Activated CD4-positive, CD25-positive, alpha-beta regulatory T cell treated with anti-CD3 and anti-CD28 coated beads, Interleukin-2, amount 50 U/mL, for 24 hours (primary cell): ENCODE measurements at places on chromosomes 6 and 20.

DNA sequence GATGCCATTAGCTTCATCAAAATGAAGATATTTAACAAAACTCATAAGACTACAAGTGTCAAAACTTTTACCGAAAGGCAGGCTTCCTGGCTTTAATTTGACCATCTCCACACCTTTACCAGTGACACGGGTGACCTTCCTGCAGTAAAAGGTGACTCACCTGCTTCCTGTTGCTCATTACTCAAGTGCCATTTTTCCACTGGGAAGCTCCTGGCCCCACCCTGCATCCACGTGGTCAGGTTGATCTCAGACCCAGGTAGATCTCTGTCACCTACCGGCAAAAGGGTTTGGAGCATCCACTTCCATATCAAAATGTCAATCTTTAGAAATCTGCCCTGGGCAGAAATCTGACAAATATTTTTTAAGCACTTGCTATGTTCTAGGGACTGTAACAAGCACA lies 31.9 kb upstream of the CDH4 start:
- no peak for ATAC-seq

GRCh38 chr6:154624038-154624599 lies 109.1 kb upstream of the SCAF8 start:
- no peak for ATAC-seq

GRCh38 chr6:63529498-63529897 lies 42.8 kb upstream of the LOC128125822 start:
- peak; percentile 69 for ATAC-seq

DNA sequence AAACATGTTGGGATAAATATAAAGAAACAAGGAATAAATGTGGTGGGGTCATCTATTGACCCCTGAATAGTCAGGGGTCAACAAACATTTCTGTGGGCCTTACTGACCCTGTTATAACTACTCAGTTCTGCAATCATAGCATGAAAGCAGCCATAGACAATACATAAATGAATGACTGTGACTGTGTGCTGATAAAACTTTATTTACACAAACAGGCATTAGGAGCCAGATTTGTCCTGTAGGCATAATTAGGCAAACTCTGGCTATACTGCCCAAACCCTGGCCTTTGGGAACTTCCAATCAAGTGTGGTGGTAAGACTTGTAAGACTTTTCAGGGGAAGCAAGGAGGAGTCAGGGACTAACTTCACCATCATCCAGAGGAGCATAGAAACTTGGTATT lies 222.7 kb downstream of the KHDC1L start:
- no peak for ATAC-seq

GRCh38 chr6:155078331-155078745 lies 83.2 kb downstream of the TIAM2 start:
- ATAC-seq: no peak

GRCh38 chr6:44386364-44386928 lies 1.1 kb upstream of the CDC5L start:
- no peak for ATAC-seq

DNA sequence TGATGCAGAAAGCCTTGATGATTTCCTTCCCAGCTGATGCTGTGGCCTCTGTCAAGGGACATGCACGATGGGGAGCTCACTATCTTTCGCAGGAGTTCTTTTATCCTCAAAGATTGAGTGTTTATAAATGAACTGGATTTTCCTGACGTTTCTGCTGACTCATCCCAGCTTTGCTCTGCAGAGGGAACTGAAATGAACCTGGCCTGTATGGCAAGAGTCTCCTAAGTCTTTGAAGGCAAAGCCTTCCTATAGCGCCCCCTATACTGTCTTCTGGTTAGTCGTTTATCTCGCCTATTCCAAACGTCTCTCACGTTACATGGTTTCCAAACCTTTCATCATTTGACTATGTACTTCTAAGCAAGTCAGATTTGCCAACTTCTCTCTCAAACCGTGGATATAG lies 565.3 kb downstream of the KIF16B start:
- no peak for ATAC-seq

GRCh38 chr20:45330476-45330875 lies 17.7 kb downstream of the SDC4 start:
- ATAC-seq: no peak

DNA sequence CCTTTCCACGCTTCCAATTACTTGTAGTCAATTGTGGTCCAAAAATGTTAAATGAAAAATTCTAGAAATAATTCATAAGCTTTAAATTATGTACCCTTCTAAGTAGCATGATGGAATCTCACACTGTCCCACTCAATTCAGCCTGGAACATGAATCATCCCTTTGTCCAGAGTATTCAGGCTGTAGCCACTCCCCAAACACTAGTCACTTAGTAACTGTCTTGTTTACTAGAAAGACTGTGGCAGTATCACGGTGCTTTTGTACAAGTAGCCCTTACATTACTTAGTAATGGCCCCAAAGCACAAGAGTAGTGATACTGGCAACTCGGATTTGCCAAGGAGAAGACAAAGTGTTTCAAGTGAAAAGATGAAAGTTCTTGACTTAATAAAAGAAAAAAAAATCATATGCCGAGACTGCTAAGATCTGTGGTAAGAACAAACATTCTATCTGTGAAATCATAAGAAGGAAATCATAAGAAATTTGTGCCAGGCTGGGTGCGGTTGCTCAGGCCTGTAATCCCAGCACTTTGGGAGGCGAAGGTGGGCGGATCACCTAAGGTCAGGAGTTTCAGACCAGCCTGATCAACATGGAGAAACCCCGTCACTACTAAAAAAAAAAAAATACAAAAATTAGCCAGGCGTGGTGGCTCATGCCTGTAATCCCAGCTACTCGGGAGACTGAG lies 168.5 kb upstream of the SIM1 start:
- no peak for ATAC-seq

GRCh38 chr20:12617076-12617475 lies 391.7 kb upstream of the SPTLC3 start:
- ATAC-seq: no peak

DNA sequence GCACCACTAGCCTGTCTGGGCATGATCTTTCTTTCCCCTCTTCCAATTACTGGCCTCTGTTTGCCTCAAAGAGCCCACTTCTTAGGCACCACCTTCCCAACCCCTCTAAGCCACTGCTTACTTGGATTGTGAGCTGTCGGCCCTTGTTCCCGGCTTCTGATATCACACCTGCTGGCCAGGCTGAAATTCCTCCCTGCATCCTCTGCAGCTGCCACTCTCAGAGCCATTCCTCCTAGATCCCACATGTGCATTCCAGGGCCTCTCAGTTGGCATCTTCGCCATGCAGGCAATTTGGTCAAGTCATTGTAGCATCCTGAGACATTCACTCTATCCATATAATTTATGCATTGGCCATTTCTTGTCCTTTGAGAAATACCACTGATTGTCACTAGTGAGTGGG lies 135.9 kb downstream of the OLIG3 start:
- ATAC-seq: no peak

DNA sequence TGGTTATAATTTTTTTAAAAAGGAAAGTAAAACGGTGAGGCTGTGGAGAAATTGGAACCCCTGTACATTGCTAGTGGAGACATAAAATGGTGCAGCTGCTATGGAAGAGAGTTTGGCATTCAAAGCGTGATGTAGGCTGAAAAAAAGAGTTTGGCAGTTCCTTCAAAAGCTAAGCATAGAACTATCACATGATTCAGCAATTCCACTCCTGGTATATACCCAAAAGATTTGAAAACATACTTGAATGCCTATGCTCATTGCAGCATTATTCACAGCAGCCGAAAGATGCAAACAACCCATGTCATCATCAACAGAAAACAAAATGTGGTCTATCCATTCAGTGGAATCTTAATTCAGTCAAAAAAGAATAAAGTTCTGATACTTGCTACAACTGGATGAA lies 4.5 kb upstream of the SGK2 start:
- no peak for ATAC-seq

DNA sequence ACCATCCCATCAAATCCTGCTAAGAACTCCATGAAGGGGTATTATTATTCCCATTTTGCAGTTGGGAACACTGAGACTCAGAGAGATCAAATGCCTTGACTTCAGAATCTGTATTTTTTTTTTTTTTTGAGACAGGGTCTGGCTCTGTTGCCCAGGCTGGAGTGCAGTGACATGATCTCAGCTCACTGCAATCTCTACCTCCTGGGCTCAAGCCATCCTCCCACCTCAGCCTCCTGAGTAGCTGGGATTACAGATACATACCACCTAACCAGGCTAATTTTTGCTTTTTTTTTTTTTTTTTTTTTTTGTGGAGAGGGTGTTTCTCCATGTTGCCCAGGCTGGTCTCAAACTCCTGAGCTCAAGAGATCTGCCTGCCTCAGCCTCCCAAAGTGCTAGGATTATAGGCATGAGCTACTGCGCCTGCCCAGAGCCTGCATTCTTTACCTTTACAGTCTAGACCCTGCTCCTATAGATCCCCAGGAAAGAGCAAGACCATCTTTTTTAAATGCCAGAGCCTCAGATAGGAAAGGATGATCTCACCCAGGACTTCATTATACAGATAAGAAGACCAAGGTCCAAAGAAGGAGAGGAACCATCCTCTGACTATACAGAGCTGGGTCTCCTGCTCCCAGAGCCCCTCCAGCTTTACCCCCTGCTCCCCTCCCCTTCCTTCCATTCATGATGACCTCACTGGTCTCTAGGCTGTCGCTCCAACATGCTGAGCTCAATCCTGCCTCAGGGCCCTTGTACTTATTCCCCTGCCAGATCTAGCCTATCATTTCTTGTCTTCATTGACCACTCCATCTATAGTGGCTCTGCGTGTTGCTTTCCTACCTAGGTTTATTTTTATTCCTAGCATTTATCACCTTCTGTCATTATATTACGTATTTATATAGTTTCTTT lies 138.6 kb downstream of the CEBPB start:
- no peak for ATAC-seq

DNA sequence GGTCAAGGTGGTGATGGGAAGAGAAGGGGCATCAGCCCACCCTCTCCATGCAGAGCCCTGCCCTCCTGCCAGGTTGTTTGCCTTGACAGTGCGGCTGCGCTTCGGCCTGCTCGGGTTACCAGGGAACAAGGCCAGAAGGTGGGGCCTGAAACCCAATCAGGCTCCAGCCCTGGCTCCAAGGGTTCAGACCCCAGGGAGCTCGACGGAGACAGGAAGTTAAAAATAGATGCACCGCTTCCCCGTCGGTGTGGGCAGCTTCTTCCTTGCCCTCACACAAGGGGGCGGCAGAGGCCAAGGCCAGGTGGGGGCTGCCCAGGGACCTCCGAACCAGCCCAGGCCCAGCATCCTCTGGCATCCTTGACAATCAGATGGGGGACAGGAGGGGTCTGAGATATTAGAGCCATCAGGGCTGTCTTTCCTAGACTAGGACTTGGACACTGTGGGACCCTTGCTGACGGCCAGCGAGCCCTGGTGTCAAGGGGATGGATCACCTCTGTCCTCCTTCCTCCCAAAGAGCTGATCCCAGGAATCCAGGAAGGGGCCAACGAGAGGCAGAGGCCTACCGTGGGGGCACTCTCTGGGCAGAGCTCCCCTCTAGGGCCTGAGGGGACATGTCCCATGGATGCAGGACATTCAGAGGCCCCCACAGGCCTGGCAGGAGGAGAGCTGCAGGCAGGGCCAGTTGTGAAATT lies 65.2 kb downstream of the RIPOR3 start:
- ATAC-seq: no peak

DNA sequence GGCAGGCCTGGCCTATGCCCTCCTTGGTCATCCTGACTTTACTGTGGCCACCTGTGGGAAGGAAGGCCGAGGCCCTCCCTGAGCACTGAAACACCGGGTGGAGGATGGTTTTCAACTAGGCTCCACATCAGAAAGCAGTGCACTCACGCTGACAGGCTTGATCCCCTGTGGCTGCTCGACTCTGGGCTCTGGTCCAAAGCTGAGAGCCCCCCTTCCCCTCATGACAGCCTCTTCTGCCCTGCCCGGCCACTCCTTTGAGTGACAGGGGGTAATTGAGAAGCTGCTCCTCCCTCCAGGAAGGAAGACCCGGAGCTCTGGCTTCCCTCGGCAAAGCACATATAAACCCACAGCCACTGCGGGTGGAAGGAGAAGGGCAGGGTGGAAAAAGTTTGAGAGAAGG lies 43.6 kb downstream of the MUC22 start:
- no peak for ATAC-seq

- no peak for ATAC-seq
Observed at GRCh38 chr6:107554918-107555317, 65.0 kb downstream of the SOBP start.

GRCh38 chr6:152636609-152637295 lies 410 bp downstream of the SYNE1 start:
- peak; percentile 37 for ATAC-seq

GRCh38 chr6:136921936-136922684 lies at the start of gene SLC35D3:
SLC35D3 (plus strand) TSS chr6:136922301; CDS start chr6:136922429, 128 bp downstream.
- peak; percentile 31 for ATAC-seq

GRCh38 chr6:40719671-40720374 lies 132.7 kb upstream of the LRFN2 start:
- no peak for ATAC-seq

- ATAC-seq: no peak
Observed at GRCh38 chr20:38732981-38733380, 8.7 kb downstream of the SLC32A1 start.

DNA sequence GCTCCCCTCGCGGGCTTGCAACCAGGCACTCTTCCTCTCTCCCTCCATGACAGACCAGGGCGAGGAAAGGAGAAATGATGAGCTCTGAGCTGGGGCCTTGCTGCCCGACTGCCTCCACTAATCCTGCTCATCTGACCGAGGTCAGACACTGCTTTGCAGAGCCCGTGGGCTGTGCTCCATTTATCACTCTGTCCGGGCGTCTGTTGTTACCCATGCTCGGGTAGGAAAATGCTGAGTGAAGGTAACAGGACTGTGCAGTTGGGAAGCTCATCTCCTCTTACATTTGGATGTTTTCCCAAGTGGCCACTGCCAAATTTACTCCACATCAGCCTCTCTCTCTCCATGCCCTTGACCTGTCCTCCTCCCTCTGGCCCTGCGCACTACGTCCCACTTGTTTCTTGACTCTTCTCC lies 14.6 kb downstream of the RPS6KA2 start:
- no peak for ATAC-seq

DNA sequence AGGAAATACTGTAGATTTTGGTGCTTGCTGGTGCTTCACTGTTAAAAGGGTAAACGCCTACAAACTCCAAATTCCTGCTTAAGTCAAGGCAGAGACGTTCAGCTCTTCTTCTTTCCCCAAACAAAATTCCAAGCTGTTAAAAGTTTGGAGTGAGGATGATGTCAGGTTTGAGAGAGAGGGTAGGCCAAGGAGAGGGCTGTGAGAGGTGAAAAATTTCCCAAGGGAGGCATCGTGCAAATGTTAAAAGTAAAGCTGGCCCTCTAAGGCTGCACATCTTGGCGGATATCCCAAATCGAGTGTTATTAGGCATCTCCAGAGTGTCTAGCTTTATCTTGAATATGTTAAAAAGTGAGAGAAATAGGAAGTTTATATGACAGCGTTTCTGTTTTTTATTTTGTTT lies 651.8 kb downstream of the QKI start:
- ATAC-seq: no peak

DNA sequence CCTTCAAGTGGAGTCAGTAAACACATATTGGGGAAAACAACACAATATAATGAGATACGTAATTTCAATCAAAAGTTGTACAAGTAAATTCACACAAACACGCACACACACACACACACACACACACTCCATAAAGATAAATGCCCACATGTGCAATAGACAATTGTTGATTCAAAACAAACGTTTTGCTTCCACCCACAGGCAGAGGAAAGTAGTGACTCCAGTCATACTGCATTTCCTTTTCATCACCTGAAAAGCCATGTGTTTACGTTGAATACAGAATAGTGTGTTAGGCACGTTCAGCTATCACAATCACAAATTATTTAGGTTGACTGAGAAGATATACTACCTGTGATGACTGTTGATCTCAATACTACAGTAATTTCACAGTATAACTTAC lies 443.8 kb upstream of the MANEA start:
- no peak for ATAC-seq
